Natural killer cell treated with Interleukin-12 subunit alpha and Interleukin-12 subunit beta and Interleukin-15 and Interleukin-18, amount 100 ng/mL, for 72 hours (primary cell): ENCODE measurements at places on chromosomes 6 and 20.

DNA sequence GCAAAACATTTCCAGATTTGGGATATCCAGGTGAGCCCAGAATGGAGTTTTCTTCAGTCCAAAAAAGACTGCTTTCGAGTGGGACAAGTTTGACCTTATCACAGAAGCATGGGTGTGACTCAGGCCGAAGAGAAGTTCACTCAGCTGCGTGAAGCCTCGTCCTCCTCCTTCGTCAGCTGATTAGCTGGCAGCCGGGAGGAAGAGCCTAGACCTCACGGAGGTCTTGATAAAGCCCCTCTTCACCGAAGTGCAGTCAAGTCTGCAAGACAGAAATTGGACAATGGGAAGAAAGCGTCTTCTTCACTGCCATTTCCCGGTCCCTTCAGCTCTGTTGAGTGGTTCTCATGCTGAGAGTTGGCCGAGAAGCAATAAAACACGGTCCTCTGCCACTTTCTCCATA, 363.9 kb downstream of the TAF4 start:
- no peak for DNase-seq

- no peak for DNase-seq
Observed at GRCh38 chr6:169709293-169709692, 7.4 kb downstream of the C6orf120 start.

GRCh38 chr6:69261010-69261409, 535.8 kb downstream of the LMBRD1 start:
- no peak for DNase-seq

- no peak for DNase-seq
Observed at GRCh38 chr6:130178692-130179091, 44.1 kb downstream of the SAMD3 start.

GRCh38 chr6:163782436-163783003, 368.0 kb downstream of the QKI start:
- no peak for DNase-seq

DNA sequence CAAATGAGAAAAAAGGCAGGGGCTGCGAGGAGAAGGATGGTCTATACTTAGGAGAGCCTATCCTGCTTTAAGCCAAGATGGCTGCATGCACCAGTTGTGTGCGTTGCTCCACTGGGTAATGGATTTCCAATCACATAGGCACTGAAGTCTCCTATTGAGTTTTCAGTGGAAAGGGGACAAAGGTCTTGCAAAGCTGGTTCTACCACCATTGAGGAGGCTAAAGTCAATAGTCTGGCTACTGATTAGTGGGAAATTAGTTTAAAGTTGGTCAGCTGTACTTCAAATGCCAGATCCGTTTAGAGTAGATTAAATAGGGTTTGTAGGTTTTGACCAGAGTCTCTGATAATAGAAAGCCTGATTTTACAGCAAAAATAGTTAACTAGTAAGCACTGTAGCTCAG, 104.9 kb downstream of the SESN1 start:
- no peak for DNase-seq

DNA sequence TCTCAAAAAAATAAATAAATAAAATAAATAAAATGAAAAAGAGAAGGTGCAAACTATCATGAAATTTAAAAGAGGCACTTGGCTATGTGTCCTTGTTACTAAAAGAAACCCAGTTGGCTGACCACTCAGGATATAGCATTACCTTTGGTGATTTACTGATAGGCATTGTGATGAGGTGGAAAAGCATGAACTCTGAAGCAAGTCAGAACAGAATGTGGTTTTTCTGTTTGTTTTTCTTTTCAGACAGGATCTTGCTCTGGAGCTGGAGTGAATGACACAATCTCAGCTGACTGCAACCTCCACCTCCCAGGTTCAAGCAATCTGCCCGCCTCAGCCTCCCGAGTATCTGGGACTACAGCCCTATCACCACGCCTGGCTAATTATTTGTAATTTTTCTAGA, 31.9 kb downstream of the ZNF184 start:
- DNase-seq: no peak

DNA sequence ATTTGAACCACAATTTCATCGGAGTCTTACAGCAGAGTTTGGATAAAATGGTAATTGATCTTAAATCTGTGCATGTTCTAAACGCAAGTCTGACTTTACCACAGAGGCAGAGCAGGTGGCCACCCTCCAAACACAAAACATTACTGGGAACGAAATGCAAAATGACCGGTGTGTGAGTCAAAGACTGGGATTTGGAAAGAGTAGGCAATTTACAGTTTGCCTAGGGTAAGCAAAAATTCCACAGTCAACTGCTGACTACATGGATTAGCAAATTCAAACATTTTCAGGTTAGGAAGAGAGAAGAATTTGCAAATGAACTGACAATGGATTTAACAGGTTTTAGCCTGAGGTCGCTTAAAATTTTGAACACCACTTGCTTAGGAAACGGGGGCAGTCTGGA, 444.4 kb downstream of the HDGFL1 start:
- no peak for DNase-seq

GRCh38 chr6:57262901-57263694, 41.0 kb upstream of the RAB23 start:
- no peak for DNase-seq

DNA sequence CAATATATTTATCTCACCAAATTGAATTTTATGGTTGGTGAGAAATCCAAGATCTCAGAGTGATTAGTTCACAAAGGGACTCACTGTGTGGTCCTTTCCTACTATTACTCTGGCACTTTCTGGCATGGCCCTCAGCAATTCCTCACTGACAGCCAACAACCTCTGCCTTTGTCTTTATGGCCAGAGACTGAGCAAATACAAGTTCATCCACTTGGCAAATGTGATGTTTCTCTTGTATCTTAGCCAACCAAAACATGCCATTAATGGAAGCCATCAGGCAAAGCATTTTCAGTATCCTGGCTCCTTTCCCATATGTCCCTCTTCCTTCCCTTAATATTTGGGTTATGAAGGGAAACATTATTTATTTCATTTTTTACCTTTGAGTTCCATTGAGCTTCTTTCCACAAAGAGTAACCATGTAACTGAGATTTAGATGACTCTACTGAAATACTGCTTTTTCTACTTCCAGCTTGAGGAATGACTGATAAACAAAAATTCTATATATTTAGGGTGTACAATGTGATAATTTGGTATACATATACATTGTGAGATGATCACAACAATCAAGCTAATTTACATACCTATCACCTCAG, 30.8 kb upstream of the SMLR1 start:
- DNase-seq: no peak

- DNase-seq: no peak
Observed at GRCh38 chr6:89782222-89782621, 37.4 kb downstream of the MDN1 start.

DNA sequence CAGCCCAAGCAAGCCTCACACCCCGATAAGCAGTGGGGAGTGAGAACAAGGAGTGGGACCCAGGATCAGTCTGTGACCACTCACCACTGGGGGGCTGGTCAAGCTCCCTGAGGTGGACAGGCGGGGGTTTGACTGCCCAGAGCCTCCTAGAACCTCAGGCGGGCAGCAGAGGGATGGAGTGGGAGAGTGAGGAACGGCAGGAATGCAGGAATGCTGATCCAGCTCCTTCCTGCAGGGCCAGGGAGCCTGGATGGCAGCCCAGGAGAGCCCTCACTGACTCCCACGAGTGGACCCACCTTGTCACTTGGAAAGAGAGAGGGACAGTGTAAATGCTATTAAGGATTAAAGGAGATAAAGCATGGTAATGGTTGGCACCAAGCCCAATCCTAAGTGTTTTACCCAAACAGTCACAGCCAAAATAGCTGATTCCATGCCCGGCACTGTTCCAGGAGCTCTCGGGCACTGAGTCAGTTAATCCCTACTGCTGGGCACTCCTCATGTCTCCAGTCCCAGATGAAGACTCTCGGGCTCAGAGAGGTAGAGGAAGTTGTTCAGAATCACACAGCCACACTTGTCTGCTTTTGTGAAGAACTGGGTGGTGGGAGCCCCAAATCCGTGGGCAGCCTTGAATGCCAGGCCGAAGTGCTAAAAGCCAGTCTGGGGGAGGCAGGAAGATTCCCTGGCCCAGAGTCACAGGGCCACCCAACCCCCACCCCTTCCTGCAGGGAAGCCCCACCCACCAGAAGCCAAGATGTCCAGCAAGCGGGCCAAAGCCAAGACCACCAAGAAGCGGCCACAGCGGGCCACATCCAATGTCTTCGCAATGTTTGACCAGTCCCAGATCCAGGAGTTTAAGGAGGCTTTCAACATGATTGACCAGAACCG, 3.1 kb downstream of the MYL9 start:
- DNase-seq: no peak

DNA sequence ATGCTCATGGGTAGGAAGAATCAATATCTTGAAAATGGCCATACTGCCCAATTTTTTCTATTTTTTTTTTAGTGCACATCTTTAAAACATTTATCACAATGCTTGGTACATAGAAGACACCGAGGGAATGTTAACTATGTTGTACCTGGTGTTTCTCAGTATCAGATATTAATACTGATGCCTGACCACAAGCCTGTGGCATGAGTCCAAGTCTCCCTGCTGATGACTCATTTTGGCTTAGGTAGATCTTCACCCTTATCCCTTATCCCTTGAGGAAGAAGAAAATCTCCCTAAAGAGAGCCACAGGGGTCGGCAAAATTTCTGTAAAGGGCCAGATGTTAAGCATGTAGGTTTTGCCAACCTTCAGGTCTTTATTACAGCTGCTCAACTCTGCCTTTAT, 14.5 kb downstream of the CD109 start:
- DNase-seq: no peak

DNA sequence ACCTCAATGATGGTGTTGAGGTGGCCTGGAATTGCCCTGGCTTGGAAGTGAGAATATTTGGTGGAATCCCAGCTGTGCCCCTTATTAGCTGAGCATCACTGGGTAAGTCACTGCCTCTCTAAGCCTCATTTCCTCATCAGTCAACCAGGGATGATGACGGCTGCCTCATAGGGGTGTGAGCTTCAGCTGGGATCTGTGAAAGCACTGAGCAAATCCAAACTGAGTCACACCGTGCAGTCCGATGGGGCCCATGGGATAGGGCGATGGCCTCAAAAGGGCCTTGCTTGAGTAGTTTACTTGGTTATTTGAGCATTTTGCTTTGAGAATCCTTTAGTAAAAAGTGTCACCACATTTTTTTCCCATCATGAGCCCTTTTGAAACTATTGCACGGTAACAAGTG, 1.1 kb downstream of the SLC22A1 start:
- DNase-seq: no peak

GRCh38 chr20:61684583-61685235, 381.0 kb downstream of the TAF4 start:
- DNase-seq: no peak

- no peak for DNase-seq
Observed at GRCh38 chr6:144417681-144418080, 132.5 kb downstream of the UTRN start.

- DNase-seq: no peak
Observed at GRCh38 chr20:40397467-40397866, 291.6 kb downstream of the MAFB start.

DNA sequence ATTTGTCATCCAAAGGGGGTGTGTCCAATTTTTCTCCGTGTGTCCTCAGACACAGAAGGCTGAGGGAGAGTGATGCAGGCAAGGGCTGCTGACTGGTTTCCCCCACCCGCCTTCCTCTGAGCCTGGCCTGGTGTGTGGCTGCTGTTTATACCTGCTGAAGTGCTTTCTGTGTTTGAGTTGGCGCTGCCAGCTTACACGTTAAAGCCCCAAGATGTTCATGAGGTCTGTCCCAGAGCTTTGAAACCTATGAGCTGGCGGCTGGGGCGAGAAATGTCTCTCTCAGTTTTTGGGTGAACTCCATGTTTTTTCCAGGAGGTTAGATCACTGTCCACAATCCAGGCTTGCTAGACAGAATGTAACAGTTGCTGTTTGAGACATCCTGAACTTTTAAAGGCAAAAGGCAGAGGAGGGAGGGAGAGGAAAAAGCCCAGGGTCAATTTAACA, 69.0 kb upstream of the CCN2 start:
- no peak for DNase-seq
